ENCODE measurements at places on chromosomes 2 and 18.

DNA sequence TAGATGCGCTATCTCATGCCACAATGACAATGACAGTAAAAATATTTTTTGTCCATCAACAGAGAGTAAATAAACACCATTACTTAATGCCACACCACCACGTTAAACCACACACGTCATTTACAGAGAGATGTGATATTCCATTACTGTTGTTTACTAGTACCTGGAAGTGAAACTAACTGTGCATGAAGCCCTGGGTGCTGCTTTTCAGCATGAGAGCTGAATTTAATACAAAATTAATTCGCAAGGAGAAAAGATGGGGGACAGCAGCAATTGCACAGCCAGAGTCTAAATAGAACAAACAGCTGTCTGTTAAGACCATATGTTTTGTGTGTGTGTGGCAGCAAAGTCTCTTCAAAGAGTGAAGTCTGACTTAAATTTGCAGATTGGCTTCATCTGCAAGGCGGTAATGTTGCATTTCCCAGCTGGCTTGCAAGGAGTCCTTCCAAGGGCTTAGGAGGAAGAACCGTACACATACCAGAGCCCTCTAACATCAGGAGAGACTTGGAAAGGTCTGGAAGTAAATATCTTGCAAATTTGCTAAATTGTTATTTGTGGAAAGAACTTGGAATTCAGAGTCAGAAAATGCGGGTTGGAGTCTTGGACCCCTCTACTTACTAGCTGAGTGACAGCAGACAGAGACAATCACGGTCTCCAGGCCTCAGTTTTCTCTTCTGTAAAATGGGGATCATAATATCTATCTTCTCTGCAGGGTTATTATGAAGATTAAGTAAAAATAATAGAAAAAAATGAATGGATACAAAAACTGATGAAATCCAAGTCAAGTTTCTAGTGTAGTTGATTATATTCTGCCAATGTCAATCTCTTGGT lies 127.6 kb downstream of the ALPK2 start:
- no peaks in the 10 kb centered on the region for H3K36me3 ChIP-seq
- peak; percentile 79 for ATAC-seq
- H3K27me3 ChIP-seq = peaks cover 11% of the 10 kb centered on the region
- H3K4me3 ChIP-seq = no peak overlapping the region
- H3K27ac ChIP-seq = peak overlapping the region; percentile 8

GRCh38 chr18:26757263-26758019 lies 108.1 kb downstream of the AQP4 start:
- no peaks in the 10 kb centered on the region for H3K36me3 ChIP-seq
- no peak overlapping the region for H3K27ac ChIP-seq
- H3K27me3 ChIP-seq = no peaks in the 10 kb centered on the region
- no peak overlapping the region for H3K4me3 ChIP-seq
- no peak for ATAC-seq

- no peak for ATAC-seq
- no peak overlapping the region for H3K27ac ChIP-seq
- no peaks in the 10 kb centered on the region for H3K36me3 ChIP-seq
- no peaks in the 10 kb centered on the region for H3K27me3 ChIP-seq
- H3K4me3 ChIP-seq = no peak overlapping the region
- H3K4me1 ChIP-seq = no peaks in the 10 kb centered on the region
Observed at GRCh38 chr2:14930441-14930840, 297.9 kb downstream of the LRATD1 start.

GRCh38 chr2:142598846-142599245 lies 278.6 kb upstream of the KYNU start:
- no peak overlapping the region for H3K27ac ChIP-seq
- ATAC-seq = no peak
- no peaks in the 10 kb centered on the region for H3K27me3 ChIP-seq
- H3K4me3 ChIP-seq = no peak overlapping the region
- no peaks in the 10 kb centered on the region for H3K4me1 ChIP-seq

- ATAC-seq = no peak
- no peak overlapping the region for H3K27ac ChIP-seq
- no peak overlapping the region for H3K4me3 ChIP-seq
- no peaks in the 10 kb centered on the region for H3K4me1 ChIP-seq
- H3K36me3 ChIP-seq = peaks cover 8% of the 10 kb centered on the region
Observed at GRCh38 chr2:44397447-44398175, 35.9 kb downstream of the CAMKMT start.

DNA sequence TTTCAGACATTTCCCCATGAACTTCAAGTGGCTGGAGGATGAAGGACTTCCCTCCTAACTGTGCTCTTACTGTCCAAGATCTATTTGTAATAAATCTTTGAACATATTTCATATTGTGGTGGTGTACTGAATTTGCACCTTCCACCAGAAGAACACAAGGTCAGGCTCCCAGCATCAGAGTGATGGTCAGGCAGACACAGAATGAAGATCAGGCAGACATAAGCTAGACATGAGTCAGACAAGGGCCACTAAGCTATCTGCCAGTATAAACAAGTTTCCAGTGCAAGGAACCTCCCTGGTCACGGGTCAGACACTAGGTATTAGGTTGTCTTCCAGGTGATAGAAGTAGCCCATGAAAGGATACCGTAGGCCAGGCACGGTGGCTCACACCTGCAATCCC lies 20.0 kb downstream of the AQP12B start:
- peaks cover 6% of the 10 kb centered on the region for H3K36me3 ChIP-seq
- no peak for ATAC-seq
- H3K27me3 ChIP-seq = peaks cover 65% of the 10 kb centered on the region
- no peaks in the 10 kb centered on the region for H3K4me1 ChIP-seq

DNA sequence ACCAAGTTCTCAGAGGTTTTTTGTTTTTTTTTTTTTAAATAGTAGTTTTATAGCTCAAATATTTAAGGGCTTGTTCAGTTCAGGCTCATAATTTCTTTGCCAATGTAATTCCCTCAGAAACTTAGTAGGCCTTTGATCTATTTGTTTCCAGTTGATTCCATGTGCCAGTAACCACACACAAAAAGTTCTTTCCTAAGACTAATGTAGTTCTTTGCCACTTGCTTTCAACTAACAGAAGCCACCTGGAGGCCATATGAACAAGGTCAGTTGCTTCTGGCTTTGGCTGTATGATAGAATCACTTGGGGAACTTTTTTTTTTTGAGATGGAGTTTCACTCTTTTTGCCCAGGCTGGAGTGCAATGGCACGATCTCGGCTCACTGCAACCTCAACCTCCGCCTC lies 100.7 kb downstream of the DTNB start:
- no peak overlapping the region for H3K27ac ChIP-seq
- H3K4me1 ChIP-seq = peaks cover 3% of the 10 kb centered on the region
- H3K36me3 ChIP-seq = peaks cover 16% of the 10 kb centered on the region
- H3K4me3 ChIP-seq = no peak overlapping the region
- H3K27me3 ChIP-seq = no peaks in the 10 kb centered on the region

Measured in stimulated activated memory B cell treated with anti-CD40 and anti-IgM and Interleukin-4, amounts not matched to agents 10 μg/mL and 1 μg/mL and 100 μg/mL, for 72 hours (primary cell).